ENCODE measurements at places on chromosomes 7 and 10.

DNA sequence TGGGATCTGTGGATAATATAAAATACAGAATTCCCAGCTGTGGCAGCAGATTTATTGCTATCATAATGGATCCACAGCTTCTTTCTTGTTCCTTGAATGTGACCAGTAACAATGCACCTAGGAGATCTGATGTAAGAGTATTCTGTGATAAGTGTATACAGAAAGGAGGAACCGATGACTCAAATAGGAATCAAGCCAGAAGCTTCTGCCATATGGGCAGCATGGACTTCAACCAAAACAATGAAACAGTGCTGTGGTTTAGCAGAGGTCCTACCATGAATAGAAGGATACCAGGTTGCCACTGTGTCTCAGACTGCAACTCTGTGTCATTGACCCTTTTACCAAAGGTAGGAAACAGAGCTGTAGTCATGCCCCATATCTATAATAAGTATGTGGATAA is 81.8 kb downstream of the PTPRZ1 start:
- no peak for DNase-seq

DNA sequence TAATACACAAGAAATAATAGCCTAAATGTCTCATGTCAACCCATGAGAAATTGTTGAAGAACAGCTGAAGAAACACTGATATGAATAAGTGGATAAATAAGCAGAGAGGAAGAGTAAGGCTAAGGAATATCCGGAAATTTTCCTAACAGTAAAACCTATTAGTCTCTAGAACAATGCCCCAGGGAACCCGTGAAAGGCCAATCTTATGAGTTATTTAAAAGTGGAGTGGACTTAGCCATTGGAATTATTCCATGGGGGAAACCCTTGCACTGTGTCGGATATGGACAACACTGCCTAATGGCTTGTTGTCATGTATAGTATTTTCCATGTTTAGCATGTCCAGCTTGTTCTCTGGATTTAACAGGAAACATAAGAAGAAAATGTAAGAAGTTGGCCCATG is 217.2 kb upstream of the PLXNA4 start:
- no peak for DNase-seq

- no peak for DNase-seq
Measured at GRCh38 chr10:94219829-94220228, 142.9 kb downstream of the NOC3L start.

GRCh38 chr7:41652267-41652666 is 50.6 kb downstream of the INHBA start:
- DNase-seq: peak; percentile 40

Measured in renal pelvis (tissue), 12 donors.